Cardiac fibroblast (primary cell): ENCODE measurements at places on chromosomes 7 and 10.

DNA sequence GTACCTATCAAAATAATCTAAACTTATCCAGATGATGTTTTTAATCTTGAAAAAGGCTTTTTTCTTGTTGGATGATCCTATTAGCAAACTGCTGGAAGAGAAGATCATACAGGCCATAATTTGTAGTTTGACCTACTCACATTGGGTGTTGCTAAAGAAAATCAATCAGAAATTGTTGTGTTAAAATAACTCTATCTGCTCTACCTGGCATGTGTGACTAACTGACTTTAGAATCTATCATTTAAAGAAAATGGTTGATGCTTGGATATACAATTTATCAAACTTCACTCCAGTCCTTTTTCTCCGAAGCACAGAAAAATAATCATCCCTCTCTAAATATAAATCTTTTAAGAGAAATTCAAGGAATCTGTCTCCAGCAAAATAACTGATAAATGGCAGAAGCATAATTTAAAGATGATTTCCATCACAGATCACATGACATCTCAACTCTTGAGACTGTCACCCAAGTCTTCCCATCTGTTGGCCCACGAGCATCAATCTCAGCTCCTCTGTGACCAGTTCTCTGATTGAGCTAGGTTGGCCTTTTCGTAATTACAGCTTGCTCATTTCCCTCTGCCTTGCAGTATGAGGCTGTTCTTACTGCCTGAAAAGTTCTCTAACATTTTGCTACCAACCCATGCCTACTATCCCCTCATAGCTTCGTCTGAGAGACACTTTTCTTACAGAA, 36.4 kb downstream of the CABCOCO1 start:
- no peak for DNase-seq

DNA sequence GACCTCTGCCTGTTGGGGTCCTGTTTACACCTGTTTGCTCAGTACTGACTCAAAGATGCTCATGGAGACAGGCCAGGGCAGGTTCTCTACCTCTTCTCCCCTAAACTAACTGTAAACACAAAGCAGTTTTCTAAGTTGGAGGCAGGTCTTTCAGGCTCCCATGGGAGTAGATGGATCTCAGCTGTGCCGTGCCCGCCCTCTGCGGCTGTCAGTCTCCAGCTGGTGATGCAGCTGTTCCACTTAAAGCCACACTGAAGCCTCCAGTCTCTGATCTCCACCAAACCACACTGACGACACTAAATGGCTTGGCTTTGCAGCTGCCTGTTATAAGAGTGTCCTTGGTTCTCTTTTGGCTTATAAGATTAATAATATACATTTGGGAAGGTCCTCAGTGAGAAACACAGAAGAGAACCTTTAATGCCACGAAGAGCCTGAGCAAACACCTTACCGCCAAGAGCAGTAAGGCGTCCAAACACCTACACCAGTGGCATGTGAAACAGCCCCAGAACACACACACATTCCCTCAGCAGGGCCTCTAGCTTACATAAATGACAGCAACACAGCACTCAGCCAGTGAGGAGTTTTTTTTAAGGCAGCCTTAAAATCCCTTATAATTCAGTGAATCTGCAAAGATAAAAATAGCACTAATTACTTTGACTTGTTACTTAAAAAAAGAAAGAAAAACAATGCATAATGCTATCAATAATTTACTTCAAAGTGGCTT, 60.4 kb upstream of the KCNIP2 start:
- no peak for DNase-seq

DNA sequence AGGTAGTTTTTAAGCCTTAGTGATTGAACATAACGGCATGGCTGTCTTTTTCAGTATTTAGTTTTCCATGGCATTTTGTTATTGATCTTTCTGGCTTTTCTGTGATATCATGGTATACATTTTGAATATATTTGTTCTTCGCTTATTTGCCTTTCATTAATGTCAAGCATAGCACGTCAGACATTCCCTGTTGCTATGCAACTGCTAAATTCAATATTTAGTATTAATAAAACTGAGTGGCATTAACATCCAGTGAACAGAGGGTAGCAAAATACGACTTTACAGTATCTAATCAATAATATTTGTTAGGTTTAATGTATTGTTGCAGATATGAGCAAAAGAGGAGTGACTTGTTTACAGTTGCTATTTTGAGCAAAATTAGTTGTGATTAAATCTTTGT, 72.5 kb downstream of the LCOR start:
- no peak for DNase-seq

DNA sequence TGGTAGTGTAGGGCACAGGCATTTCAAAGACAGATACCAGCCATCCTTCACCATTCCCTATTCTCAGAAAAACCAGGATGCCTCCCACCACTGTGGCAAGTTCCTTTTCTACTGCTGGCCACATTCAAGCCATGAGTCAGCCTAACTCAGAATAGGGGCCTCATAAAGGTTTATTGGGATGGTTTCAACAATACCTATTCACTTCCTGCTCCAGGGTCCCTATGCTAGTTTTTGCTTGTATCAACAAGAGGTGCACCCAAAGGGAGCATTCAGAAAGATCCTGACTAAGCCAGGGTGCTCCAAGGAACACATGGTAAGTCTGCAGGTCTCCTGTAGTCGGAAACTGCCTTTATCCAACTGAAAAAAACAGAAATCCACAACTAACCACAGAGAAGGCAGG, 76.9 kb upstream of the EGR2 start:
- no peak for DNase-seq

- no peak for DNase-seq
Observed at GRCh38 chr10:47264797-47265281, 35.2 kb upstream of the GDF10 start.

GRCh38 chr10:26430641-26431163, 7.4 kb upstream of the APBB1IP start:
- DNase-seq = no peak

GRCh38 chr10:110442746-110443145, 55.0 kb upstream of the DUSP5 start:
- DNase-seq = no peak

- DNase-seq = no peak
Observed at GRCh38 chr10:111506266-111507034, 429.6 kb downstream of the ADRA2A start.

DNA sequence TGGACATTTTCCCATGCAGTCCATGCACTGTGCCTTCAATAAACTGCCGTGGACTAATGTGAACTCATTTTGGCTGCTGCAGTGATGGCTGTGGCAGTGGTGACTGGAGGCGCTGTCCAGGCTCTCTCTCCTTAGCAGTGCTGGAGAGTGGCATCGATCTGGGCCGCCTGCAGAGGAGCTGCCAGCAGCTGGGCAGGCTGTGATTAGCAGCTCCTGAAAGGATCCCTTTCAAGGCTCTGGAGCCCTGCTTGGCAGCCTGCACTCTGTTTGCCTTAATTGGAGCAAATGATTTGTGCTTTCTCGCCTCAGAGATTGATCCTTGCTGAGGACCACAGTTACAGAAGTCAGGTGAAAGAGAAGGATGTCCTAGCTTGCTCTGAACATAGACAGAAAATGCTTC, 130.1 kb upstream of the VWC2 start:
- DNase-seq = no peak

- no peak for DNase-seq
Observed at GRCh38 chr7:102823390-102824119, 74.8 kb downstream of the FAM185A start.

DNA sequence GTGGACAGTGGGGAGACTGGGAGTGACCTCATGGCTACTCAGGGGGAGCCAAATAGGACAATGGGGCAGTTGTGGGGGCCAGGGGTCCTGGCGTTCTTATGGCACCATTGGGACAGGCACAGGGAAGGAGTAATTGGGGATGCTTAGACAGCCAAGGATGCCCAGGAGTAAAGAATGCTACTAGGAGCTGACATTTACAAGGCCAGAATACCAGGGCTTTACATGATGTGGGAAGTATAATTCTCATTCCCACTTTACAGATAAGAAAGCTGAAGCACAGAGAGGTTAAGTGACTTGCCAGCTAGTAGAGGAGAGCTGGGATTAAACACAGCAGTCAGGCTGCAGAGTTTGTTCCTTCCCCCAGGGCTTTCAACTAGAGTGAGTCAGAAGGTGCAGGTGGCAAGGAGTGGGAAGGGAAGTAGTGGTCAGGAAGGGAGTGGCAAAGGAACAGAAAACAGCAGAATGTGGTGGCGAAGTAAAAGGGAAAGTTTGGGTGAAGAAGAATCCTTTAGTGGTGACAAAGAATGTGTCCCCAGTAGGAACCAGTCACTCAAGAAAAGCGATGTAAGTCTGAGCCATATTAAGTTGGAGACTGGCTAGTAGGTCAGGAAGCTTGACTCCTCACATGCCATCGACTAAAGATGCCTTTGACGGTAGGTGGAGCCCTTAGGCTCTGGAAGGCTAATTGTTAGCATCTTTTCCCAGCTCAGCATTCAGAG, 32.8 kb downstream of the CPVL start:
- DNase-seq = peak; percentile 44

DNA sequence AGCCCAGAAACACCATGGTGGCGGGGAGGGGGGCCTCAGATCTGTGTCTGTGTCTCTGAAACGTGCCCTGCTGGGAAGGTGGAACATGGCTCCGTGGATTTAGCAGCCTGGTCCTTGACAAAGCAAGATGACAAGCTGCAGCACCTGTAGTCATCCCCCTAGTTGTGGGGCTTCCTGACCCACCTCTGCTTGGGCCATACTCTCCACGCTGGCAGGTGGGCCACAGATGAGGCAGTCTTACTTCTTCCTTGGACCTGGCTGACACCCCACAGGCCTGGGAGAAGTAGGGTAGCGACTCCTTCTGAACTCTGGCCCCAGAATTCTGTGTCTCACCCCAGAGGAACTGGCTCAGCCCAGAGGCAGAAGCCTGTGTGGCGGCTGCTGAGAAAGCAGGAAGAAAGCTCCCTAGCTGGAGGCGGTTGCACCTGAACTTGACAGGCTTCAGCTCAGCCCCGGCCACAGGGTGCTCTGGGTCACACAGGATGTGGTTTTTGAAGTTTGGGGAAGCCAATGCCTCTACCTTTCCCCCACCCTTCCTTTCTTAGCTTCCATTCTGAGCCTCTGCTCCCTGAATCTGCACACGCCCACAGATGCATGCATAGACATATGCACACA, 113.9 kb downstream of the ABLIM1 start:
- DNase-seq = no peak

DNA sequence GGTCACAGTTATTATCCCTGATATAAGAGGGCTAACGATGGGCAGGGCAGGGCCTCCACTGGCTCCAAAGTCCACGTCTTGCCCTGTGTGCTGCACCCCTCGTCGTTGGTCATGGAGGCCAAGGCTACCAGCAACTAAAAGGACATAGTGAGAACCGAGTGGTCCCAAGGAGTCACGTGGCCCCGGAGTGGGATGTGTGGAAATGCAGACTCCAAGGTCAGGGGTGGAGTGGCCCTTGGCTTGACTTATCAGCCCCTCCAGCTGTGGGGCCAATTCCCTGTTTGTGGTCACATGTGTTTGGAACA, 30.7 kb downstream of the BTBD16 start:
- DNase-seq = no peak

- DNase-seq = peak; percentile 66
Observed at GRCh38 chr10:92972066-92972870, 88.3 kb upstream of the CYP26C1 start.

DNA sequence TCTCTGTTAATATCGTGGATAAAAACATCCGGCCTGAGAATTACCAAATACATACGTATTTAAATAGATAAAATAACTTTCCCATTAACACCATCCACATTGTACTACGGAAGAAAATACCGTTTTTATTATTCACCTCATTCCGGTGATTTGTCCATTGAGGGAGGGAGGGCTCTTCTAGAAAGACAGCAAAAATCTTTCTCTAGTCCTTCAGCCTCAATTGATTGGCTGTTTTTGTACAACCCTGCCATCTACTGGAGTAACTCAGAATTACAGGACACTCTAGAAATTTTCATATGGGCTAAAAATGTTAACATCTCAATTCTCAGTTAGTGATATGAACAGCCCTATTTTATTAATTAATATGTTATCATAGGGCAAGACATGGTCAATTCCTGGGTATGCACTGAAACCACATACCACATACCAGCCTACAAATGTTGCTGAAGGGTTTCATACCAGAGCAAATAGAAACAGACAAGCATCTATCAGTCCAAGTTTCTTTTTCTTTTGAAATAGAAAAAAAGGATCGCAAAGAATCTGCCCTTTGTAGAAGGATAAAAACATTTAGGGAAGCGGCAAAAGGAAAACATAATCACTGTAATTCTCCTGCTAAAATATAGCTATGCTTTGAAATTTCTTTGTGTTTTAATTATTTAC, 55.8 kb upstream of the CDCA7L start:
- DNase-seq = peak; percentile 90

DNA sequence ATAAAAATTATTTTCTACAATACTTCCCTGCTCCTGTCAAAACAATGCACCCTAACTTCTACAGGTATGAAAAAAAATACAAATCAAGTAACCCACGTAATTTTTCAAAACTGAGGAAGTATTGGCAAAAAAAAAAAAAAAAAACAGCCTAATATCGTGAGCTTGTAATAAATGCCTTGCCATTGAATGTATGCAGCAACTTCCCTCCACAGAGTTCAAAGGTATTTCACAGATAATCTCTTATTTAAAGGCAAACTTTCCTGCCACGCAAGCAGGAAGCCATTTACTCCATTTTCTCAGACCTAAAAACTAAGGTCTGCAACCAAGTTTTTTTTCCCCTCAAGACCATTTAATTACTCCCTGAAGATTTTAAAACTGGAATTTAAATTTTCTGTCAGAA, 642 bp upstream of the AGR2 start:
- no peak for DNase-seq

- DNase-seq = no peak
Observed at GRCh38 chr7:128129224-128129864, 98.1 kb upstream of the LRRC4 start.

DNA sequence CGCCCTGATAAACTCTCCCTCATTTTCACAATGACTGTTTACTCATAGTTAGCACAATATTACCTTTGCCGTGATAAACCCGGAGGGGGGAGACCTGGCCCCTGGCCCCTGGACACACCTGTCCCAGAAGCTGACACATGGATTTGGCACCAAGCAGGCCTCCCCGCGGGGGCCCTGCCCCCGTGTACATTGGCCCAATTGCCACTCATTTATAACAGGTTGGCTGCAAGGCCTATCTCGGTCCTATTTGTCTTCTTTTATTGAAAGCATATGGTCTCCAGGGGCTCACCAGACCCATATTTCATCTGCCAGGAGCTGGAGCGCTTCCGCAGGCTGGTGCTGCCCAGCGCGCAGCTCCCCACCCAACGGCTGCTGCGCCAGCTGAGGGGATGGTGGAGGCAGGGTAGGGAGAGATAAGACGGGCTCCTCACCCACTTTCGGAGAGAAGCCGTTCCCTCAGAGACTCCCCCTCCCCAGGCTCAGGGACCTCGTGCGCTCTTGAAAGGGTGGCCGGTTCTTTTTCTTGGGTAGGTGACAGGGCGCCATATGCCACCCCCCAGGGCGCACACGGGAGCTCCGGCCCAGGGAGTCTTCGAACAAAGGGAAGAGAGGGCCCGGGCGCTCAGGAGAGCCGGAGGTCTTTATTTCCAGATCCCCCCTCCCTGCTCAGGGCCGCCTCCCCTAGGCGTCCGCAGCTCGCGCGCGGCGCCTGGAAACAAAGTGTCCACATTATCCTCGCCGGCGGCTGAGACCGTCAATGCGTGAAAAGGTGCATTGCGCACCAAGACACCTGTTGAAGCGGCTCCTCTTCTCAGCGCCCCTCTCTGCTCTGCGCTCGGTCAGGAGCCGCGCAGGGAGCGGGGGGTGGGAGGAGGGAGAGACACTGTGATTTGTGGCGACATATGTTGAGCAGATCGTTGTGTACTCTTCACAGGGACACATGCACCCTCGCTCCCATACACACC, 4.3 kb upstream of the NEUROG3 start:
- DNase-seq = no peak

GRCh38 chr7:64946772-64947171, 43.7 kb downstream of the ZNF273 start:
- DNase-seq = no peak
